Vagina (tissue), 2 donors: ENCODE measurements at places on chromosomes 6 and 20. TPM values are rescaled to one million over a fixed set of nuclear protein-coding genes. Genes with fewer than 3 reads are reported as not detected.

- peak overlapping the region; percentile 86 for H3K27ac ChIP-seq
- no peaks in the 10 kb centered on the region for H3K36me3 ChIP-seq
- peaks cover 16% of the 10 kb centered on the region for H3K4me1 ChIP-seq
- H3K4me3 ChIP-seq, result peak overlapping the region; percentile 62
- DNase-seq, result no peak
- H3K27me3 ChIP-seq, result no peaks in the 10 kb centered on the region
These were observed 1.6 kb downstream of the TPBG start for GRCh38 chr6:82365016-82365795.

DNA sequence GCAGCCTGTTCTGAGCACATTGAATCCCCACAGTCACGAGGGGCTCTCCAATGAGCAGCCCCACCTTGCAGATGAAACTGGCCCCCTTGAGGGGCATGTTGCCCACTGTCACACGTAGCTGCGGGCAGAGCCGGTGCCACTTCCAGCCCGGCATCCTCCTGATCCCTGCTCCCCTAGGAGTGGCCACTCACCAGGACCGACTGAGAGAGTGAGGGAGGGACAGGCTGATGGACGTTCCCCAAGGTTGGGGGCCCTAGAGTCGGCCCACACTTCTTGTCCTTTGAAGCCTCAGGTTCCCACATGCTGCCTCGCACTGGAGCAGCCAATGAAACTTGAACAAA, 10.5 kb downstream of the ENTPD6 start:
- no peaks in the 10 kb centered on the region for H3K27me3 ChIP-seq
- no peak for DNase-seq
- peaks cover 9% of the 10 kb centered on the region for H3K4me1 ChIP-seq

- H3K36me3 ChIP-seq, result no peaks in the 10 kb centered on the region
- H3K4me3 ChIP-seq, result no peak overlapping the region
- H3K4me1 ChIP-seq, result peaks cover 13% of the 10 kb centered on the region
- no peak overlapping the region for H3K27ac ChIP-seq
- no peak for DNase-seq
These were observed 79.2 kb downstream of the NOL4L start for GRCh38 chr20:32505723-32506473.

- H3K27ac ChIP-seq, result no peak overlapping the region
- no peaks in the 10 kb centered on the region for H3K27me3 ChIP-seq
- H3K4me1 ChIP-seq, result no peaks in the 10 kb centered on the region
- no peaks in the 10 kb centered on the region for H3K36me3 ChIP-seq
- DNase-seq, result no peak
These were observed 58.5 kb downstream of the HS3ST5 start for GRCh38 chr6:114284281-114284680.

DNA sequence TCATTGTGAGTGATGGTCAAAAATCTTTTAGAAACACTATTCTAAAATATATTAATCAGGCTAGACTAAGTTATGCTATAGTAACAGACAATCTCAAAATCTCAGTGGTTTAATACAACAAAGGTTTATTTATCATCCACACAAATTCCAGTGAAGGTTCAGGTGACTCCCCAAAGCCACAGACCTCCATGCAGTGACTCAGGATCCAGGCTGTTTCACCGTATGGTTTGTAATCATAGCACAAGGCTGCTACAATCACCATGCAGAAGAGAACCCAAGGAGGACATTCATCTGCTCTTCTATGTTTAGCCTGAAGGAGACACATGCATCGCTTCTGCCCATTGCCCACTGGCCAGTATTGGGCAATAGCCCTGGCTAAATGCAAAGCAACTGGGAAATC, 46.2 kb downstream of the BFSP1 start:
- no peaks in the 10 kb centered on the region for H3K4me1 ChIP-seq
- no peaks in the 10 kb centered on the region for H3K36me3 ChIP-seq
- H3K27ac ChIP-seq, result no peak overlapping the region
- no peak for DNase-seq
- no peaks in the 10 kb centered on the region for H3K27me3 ChIP-seq
- H3K4me3 ChIP-seq, result no peak overlapping the region

DNA sequence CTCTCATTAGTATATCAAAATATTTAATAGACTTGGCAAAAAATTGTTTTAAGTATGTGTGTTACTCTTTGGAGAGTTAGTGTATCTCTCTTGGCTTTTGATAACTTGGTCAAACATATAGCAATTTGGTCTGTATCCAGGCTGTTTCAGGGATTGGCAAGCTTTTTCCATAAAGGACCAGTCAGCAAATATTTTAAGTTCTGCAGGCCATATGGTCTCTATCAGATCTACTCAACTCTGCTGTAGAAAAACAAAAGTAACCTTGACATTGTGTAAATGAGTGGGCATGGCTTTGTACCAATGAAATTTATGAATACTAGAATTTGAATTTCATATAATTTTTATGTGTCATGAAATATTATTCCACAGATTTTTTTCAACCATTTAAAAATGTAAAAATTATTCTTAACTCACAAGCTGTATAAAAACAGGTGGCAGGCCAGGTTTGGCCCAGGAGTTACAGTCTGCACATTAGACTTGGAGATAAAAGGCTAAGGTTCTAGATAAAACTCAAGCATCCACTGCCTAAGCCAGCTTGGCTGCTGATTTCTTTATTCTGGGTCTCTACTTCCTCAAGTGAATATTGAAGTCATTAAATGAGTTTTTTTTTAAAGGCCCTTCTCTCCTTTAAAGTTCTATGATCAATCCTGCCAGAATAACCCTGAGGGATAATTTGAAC, 13.7 kb downstream of the GSTA4 start:
- H3K36me3 ChIP-seq, result no peaks in the 10 kb centered on the region
- no peaks in the 10 kb centered on the region for H3K4me1 ChIP-seq
- H3K4me3 ChIP-seq, result no peak overlapping the region
- no peak for DNase-seq
- H3K27me3 ChIP-seq, result no peaks in the 10 kb centered on the region

DNA sequence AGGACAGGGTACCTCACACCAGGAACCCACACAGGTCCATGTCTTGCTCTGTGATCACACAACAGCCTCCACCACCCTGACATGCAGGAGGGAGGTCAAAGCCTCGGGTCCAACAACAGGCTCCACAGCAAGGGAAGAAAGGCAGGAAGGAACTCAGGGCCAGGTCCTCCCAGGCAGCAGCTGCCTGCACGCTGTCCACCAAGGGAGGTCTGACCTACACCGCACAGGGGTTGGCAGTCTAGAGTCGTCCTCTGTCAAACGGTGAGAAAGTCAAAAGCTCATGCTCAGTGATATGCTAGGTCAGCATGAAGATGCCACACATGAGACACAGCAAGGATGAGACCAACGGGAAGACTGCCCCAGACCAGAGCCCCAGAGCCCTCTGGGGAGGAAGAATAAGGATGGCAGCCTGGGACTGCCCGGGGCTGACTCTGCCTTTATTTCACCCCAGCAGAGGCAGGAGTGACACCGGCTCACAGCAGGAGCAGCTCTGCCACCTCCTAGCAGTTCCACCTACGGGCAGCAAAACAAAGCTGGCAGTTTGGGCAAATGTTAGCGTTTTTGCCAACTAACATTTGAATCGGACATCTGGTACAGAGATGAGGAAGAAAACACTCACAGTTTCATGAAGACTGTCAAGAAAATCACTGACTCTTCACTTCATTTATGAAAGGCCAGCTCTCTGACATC, 8.5 kb downstream of the GMEB2 start:
- H3K4me3 ChIP-seq, result no peak overlapping the region
- no peaks in the 10 kb centered on the region for H3K27me3 ChIP-seq
- H3K36me3 ChIP-seq, result peaks cover 39% of the 10 kb centered on the region
- no peaks in the 10 kb centered on the region for H3K4me1 ChIP-seq

- no peaks in the 10 kb centered on the region for H3K36me3 ChIP-seq
- H3K27ac ChIP-seq, result no peak overlapping the region
- no peak overlapping the region for H3K4me3 ChIP-seq
- no peaks in the 10 kb centered on the region for H3K4me1 ChIP-seq
- no peaks in the 10 kb centered on the region for H3K27me3 ChIP-seq
These were observed 513.4 kb downstream of the KIF16B start for GRCh38 chr20:16059841-16060240.

GRCh38 chr6:7910654-7911344, at the start of gene TXNDC5:
Gene TXNDC5 (minus strand): TSS chr6:7910788. CDS start chr6:7910776, 12 bp downstream.
- no peaks in the 10 kb centered on the region for H3K36me3 ChIP-seq
- H3K4me1 ChIP-seq, result peaks cover 21% of the 10 kb centered on the region
- H3K27ac ChIP-seq, result peak within 1 kb of the TSS; percentile 80
- no peaks in the 10 kb centered on the region for H3K27me3 ChIP-seq
- DNase-seq, result no peak

DNA sequence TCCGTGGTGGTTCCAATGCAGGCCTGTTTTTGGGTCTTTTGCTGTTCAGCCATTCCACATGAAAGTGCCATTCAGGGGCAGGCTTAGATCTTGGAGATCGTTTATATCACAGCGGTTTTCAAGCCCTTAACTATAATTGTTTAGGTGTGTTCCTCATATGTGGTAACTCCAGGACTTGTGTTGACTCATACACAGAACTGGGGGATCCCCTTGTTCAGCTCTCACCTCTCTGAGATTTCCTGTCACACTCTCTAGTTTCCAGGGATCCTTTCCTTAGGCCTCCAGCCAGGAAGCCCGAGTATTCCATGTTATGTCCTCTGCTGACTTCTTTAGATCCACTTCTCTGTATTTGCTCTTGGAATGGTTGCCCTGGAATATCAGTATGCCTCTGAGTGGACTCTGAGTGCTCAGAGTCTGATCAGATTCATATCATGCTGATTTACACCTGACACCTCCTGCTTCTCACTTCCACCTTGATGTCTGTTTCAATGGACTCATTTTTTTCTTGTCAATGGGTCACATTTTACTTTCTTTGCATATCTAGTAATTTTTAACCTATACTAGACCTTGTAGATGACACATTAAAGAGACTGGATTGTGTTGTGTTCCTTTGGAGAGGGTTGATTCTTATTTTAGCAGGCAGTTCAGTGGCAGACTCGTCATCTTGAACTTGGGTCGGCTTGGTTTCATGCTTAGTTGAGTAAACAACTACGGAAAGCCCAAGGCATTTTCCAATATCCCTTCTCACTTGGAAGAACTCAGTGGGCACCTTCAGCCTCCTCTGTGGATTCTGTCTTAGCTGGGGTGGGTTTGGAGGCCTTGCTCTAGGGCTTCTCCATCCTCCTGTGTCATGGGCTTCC, 13.1 kb downstream of the NTSR1 start:
- no peaks in the 10 kb centered on the region for H3K36me3 ChIP-seq
- no peak overlapping the region for H3K4me3 ChIP-seq
- no peak for DNase-seq
- H3K27ac ChIP-seq, result no peak overlapping the region
- no peaks in the 10 kb centered on the region for H3K27me3 ChIP-seq

GRCh38 chr6:1911474-1911873, 301.8 kb downstream of the FOXC1 start:
- H3K27ac ChIP-seq, result no peak overlapping the region
- H3K4me1 ChIP-seq, result no peaks in the 10 kb centered on the region
- no peak overlapping the region for H3K4me3 ChIP-seq
- DNase-seq, result no peak
- no peaks in the 10 kb centered on the region for H3K27me3 ChIP-seq

- no peak overlapping the region for H3K27ac ChIP-seq
- no peaks in the 10 kb centered on the region for H3K27me3 ChIP-seq
- H3K4me1 ChIP-seq, result peaks cover 13% of the 10 kb centered on the region
- H3K4me3 ChIP-seq, result no peak overlapping the region
These were observed 41.1 kb downstream of the TFAP2A start for GRCh38 chr6:10373642-10374359.

GRCh38 chr6:38262026-38262425, 377.7 kb downstream of the BTBD9 start:
- H3K27ac ChIP-seq, result no peak overlapping the region
- H3K4me3 ChIP-seq, result no peak overlapping the region
- H3K27me3 ChIP-seq, result no peaks in the 10 kb centered on the region

GRCh38 chr6:156970595-156971112, 193.5 kb downstream of the ARID1B start:
- H3K4me1 ChIP-seq, result peaks cover 53% of the 10 kb centered on the region
- no peak for DNase-seq
- H3K27ac ChIP-seq, result no peak overlapping the region
- H3K4me3 ChIP-seq, result no peak overlapping the region

GRCh38 chr6:3549314-3549940, 92.6 kb upstream of the SLC22A23 start:
- no peak overlapping the region for H3K4me3 ChIP-seq
- H3K27ac ChIP-seq, result no peak overlapping the region
- H3K36me3 ChIP-seq, result no peaks in the 10 kb centered on the region
- H3K4me1 ChIP-seq, result no peaks in the 10 kb centered on the region

DNA sequence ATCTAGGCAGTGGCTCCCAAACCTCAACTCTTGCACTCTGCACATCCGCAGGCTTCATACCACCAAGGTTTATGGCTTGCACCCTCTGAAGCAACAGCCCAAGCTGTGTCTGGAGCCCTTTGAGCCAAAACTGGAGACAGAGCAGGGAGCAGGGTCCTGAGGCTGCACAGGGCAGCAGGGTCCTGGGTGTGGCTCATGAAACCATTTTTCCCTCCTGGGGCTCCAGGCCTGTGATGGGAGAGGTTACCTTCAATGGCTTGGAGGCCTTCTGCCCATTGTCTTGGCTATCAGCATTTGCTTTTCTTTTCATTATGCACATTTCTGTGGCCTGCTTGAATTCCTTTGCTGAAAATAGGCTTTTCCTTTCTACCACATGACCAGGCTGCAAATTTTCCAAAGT, 6.3 kb upstream of the FAM184A start:
- H3K27me3 ChIP-seq, result no peaks in the 10 kb centered on the region
- DNase-seq, result no peak
- no peak overlapping the region for H3K4me3 ChIP-seq
- no peak overlapping the region for H3K27ac ChIP-seq
- no peaks in the 10 kb centered on the region for H3K4me1 ChIP-seq

DNA sequence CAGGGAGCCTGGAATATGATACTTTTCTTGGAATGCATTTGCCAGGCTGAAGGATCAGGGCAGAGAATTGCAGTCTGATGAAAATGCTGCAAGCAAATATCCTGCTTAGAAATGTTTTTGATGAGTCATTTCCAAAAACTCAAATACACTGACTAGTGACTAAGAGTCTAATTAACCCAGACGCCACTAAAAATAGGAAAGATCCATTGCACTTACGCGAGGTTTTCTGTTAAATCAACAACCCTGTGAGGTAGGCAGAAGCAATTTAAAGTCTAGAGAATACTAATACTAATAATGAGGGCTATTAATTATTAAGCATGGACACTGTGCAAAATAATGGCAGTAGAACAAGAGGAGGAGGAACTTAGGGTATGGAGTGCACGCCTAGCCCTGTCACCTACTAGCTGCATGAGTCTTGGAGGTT, 130.1 kb upstream of the DOK5 start:
- no peak for DNase-seq
- H3K36me3 ChIP-seq, result no peaks in the 10 kb centered on the region
- no peaks in the 10 kb centered on the region for H3K4me1 ChIP-seq
- H3K4me3 ChIP-seq, result no peak overlapping the region
- no peaks in the 10 kb centered on the region for H3K27me3 ChIP-seq
- no peak overlapping the region for H3K27ac ChIP-seq

IPCEF1 gene
- total RNA-seq, result 2.0 TPM

CASS4 gene
- total RNA-seq, result 0.74 TPM

PRSS35 gene
- not detected for total RNA-seq

RGS19 gene
- total RNA-seq, result 20.6 TPM

BMP5 gene
- not detected for total RNA-seq

SLC22A2 gene
- total RNA-seq, result not detected

RBPJL gene
- total RNA-seq, result not detected

PNPLA1 gene
- not detected for total RNA-seq

KIAA1755 gene
- 2.7 TPM for total RNA-seq
